ENCODE measurements at places on chromosomes 2 and 18.

DNA sequence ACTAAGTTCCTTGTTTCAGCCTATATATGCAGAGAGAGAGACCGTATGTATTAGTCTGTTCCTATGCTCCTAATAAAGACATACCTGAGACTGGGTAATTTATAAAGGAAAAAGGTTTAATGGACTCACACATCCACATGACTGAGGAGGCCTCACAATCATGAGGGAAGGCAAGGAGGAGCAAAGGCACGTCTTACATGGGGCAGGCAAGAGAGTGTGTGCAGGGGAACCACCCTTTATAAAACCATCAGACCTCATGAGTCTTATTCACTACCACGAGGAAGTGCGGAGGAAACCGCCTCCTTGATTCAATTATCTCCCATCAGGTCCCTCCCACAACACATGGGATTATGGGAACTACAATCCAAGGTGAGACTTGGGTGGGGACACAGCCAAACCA lies 73.8 kb downstream of the TMEM18 start:
- DNase-seq: no peak

DNA sequence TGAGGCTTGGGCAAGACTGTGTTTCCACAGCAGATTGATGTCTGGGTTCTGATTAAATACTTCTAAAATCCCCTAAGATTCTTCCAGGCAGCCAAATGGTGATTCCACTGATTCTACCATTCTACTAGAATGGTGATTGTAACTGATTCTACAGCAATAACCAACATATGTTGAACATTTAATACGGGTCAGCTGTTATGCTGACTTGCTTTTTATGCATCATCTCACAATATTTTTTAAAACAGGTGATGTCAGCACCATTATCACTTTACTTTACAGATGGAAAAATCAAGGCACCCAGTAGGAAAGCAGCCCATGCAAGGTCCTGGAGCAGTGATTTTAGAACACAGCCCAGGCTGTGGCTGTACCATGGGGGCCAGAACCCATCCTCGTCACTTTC lies 37.5 kb downstream of the TIMM21 start:
- DNase-seq: no peak

DNA sequence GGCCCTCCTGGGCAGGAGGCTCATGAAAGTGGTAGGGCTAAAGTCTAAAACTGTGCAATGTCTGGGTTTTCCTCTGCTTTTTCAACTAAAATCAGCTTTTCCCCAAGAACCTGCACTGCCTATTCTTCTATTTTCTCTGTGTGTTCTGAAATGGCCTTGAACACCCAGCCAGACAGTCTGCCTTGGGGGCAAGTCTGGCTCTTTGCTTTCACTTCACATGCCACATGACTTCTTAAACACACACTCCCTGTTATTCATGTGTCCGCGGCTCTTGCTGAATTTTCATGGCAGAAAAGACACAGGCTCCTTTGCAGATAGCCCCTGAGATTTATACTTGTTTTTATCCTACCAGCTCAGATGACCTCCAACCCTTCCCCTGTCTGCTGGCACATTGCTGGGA lies 10.6 kb upstream of the RPIA start:
- no peak for DNase-seq

DNA sequence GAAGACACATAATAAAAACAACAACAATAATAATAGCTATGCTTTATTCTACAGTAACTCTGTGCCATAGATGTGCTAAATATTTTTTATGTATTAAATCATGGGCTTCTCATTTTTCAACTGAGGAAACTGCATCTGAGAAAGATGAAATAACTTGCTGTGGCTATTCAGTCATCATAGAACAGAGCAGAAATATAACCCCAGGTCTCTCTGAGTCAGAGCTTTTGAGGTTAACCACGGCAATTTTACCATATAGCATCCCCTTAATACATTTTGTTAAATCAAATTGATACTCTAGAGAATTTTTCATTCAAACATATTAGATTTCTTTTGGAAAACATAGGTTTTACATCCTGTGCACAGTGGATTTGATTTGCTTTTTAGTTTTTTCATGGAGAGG lies 586.6 kb upstream of the KLHL29 start:
- DNase-seq: no peak

DNA sequence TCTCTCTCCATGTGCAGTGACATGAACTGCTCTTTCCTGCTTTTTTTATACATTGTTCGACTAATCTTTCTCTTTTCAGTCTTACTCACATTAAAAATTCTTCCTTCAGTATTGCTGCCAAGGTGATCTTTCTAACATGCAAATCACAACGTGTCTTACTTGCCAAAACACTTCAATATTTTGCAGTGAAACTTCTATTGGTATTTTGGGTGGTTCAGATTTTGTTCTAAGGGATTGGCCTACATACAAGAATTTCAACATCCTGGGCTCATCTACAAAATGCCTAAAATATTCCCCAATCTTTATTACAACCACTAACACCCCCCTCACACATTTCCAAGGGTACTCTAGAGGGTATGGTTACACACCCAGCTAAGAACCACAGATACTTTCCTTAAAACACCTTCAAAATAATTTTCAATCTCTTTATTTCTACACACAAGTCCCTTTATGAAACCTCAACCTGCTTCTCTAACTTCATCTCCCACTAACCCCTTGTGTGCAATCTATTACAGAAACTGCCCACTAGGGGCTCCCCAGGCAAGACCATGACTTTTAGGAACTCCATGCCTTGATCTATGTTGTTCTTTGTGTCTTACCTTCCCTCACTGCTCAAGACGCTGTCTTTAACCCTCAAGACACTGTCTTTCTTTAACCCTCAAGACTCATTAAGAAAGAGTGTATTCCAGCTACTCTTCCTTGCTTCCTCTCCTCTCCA lies 50.9 kb downstream of the COL3A1 start:
- DNase-seq: no peak

DNA sequence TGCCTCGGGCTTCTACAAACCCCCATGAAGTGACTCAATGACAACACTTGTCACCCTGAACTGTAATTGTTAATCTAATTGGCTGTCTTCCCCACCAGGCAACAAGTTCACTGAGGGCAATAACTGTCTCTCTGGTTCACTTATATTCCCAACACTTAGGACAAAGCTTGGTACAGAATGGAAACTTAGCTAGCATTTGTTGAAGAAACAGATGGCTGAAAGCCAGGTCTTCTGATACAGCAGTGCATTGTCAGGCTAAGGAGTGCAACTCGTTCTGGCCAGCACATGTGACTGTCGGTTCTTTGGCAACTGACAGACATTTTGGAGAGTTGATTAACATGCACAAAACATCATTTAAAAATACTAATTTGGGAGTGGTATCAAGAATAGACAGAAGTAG lies 14.6 kb upstream of the DNAJC27 start:
- no peak for DNase-seq

DNA sequence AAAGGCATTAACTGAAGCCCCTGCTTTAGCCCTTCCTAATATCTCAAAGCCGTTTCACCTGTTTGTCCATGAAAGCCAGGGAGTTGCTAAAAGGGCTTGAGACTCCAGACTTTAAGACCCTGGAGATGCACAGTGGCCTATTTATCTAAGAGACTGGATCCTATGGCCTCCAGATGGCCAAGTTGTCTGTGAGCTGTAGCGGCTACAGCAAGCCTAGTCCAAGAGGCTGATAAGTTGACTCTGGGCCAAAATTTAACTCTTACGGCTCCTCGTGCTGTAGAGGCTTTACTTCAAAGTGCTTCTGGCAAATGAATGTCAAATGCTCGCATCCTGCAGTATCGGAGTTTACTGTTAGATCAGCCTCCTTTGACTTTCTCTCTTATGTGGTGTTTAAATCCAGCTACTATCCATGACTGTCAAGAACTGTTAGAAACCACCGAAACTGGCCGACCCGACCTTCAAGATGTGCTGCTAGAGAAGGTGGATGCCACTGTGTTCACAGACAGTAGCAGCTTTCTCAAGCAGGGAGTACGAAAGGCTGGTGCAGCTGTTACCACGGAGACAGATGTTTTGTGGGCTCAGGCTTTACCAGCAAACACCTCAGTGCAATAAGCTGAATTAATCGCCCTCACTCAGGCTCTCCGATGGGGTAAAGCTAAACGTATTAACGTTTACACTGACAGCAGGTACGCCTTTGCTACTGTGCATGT lies 336.7 kb upstream of the CNTNAP5 start:
- DNase-seq: no peak

GRCh38 chr2:95347681-95348608 lies 50.8 kb downstream of the KCNIP3 start:
- no peak for DNase-seq

DNA sequence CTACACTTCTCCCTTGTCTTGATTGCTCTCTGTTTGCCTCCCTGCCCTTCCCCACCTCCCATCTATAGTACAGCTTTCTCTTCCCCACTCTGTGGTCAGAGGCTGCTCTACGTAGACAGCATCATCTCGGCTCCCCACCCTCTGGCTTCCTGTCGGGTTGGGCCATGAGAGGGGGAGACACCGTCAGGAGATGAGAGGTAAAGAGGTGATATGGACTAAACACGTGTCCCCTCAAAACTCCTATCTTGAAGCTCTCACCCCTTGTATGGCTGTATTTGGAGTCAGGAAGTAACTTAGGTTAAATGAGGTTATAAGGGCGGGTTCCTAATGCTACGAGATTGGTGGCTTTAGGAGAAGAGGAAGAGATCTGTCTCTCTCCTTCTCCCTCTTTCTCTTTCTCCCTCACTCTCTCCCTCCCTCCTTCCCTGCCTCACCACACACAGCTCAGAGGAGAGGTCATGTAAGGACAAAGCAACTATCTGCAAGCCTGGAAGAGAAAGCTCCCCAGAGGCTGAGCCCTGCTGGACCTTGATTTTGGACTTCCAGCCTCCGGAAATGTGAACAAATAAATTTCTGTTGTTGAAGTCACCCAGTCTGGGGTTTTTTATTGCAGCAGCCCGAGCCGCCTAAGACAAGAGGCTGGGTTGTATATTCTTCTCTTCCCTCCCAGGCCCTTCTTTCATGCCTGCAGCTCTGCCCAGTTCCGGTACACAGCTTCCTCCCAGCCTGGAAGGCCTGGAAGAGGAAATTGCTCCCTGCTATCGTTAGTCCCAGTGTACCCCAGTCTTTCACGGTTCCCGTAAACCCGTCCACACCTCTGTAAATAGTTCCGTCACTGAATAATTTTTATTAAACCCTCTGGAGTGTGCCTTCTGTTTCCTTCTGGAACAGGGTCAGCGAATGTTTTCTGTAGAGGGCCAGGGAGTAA lies 138.0 kb downstream of the AKAIN1 start:
- no peak for DNase-seq

DNA sequence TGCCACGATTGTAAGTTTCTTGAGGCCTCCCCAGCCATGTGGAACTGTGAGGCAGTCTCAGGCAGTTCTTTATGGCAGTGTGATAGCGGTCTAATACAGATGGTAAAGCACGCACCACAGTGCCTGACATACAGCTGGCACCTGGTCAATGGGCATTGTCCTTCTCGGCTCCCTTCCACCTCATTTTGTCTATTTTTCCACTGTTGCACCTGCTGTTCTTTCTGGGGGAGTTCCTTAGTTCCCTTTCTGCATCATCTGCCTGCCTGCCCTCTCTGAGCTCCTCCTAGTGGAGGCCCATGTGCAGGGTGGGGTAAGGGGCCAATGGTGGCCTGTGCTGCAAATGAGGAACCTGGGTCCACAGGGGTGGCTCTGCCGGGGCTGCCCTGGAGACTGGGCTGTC lies 157.6 kb downstream of the LPIN1 start:
- DNase-seq: no peak

- no peak for DNase-seq
Observed at GRCh38 chr2:10841547-10842219, 29.1 kb upstream of the PDIA6 start.

DNA sequence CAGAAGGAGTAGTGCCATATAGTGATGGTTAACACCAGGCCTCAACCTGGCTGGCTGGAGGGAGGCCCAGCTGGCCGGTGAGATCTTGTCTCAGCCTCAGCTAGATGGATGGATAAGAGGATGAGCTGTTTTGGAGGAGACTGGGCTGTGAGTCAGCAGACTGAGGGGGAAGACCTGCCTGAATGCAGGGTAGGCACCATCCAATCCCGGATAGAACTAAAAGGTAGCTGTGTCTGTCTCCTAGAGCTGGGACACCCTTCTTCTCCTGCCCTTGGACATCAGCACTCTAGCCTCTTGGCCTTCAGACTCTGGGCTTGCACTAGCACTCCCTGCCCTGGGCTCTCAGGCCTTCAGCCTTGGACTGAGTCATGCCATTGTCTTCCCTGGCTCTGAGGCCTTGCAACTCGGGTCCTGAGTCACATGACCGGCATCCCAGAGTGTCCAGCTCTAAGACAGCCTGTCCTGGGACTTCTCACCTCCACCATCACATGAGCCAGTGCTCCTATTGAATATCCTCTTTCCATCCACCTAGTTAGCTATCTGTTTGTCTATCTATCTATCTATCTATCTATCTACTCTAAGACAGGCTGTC lies 131.3 kb downstream of the TPO start:
- DNase-seq: no peak

DNA sequence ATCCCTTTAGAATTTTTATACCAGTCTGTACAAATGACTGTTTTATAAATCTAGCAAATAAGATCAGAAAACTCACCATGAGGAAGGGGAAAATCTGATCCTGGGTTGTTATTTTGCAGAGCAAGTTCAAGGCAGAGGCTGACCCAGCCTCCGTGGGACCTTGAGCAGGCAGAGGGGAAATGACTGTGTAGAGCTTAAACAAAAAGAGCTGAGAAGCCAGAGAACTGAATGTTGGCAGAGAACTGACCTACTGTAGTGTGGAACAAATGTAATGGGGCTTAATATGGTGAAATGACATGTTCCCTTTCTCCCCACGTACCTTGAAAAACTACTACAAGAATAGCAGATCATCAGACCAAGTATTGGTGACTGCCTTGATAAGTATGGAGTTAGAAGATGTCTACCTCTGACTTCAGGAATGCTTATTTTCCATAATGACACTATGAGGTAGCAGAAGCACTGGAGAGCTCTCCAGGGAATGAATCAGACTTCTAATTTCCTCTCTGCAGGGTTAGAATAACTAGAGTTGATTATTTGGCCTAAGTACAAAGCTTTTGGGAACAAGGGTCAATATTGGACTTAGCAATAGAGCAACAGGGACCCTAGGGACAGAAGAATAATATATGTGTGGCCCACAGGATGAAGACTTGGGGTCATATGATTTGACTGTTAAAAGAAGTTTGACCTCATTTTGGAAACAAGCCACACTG lies 304.4 kb downstream of the CCDC178 start:
- DNase-seq: no peak

DNA sequence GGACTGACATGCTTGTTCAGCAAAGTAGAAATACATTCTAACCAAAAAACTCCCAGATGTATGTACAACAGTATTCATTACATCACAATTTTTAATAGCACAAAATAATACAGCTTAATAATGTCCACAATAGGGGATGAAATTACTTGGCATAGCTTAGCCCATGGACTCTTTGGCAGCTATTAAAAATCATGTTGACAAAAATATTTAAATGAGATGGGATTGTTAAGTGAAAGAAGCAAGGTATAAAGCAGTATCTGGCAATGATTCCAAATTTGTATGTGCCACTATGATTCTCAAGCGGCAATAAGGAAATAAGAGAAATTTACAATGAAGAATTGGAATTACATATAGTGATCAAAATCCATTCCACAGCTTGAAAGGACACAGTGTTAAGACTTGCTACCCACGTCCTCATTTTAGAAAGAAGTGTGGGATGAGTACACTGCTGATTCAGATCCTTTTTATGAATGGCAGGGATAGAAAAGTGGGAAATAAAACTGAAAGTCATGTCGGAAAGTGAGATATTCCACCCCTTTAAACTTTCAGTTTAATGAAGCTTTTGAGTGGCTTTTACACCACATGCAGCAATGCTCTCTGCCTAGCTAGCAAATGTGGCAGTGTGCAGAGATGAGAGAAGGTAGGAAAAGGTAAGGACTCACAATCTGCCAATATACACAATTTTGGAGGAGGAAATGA lies 2.4 kb downstream of the GAREM1 start:
- DNase-seq: no peak

GRCh38 chr2:43258547-43259156 lies 32.2 kb upstream of the ZFP36L2 start:
- no peak for DNase-seq
